ENCODE measurements at places on chromosomes 3 and 15.
A peak's percentile ranks its signal among the peaks of the same experiment; 100 is the strongest.

GRCh38 chr15:68635141-68635540, 56.3 kb downstream of the CORO2B start:
- no peak for DNase-seq

GRCh38 chr3:122984007-122984406, 43.6 kb downstream of the SEMA5B start:
- no peak for DNase-seq

GRCh38 chr3:12972043-12972442, 101.2 kb downstream of the IQSEC1 start:
- DNase-seq, result no peak

GRCh38 chr3:52087731-52088130, 31.4 kb upstream of the DUSP7 start:
- no peak for DNase-seq

GRCh38 chr3:193812791-193813500, 219.9 kb downstream of the OPA1 start:
- DNase-seq, result no peak

- no peak for DNase-seq
These were observed 18.0 kb downstream of the UBE2E2 start for GRCh38 chr3:23221136-23221535.

DNA sequence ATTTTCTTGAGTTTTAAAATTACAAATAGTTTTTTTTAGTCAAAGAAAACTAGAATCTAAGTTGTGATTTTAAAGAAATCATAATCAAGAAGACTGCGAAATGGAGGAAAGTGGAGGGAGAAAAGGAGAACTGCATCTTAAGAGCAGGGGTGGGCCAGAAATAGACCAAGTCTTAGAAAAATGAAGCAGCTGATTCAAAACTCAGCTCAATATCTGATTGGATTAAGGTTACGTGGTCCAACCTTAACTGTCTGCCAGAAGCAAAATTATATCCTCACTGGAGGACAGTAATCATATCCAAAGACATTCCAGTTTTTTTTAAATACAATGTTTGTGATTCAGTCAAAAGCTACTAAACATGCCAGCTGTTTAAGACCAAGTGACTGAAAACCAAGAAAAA, 41.4 kb downstream of the CHSY1 start:
- no peak for DNase-seq

DNA sequence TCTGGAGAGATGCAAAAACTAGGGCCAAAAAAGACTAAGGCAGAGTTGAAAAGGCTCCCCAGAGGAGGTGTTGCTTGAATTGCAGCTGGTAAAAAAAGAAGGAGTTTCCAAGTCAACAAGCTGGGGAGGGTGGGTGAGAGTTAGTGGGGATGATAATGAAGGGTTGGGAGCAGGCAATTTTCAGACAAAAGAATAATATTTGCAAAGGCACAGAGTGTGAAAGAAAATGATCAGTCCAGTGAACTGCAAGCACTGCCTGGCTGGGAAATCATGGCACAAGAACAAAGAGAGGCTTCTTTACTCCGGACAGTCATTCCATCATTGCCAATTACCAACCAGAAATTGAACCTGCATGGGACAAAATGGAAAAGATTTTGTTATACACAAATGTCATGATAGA, 42.2 kb downstream of the C3orf85 start:
- DNase-seq, result no peak

- no peak for DNase-seq
These were observed 15.3 kb downstream of the NR2F2 start for GRCh38 chr15:96345560-96346399.

DNA sequence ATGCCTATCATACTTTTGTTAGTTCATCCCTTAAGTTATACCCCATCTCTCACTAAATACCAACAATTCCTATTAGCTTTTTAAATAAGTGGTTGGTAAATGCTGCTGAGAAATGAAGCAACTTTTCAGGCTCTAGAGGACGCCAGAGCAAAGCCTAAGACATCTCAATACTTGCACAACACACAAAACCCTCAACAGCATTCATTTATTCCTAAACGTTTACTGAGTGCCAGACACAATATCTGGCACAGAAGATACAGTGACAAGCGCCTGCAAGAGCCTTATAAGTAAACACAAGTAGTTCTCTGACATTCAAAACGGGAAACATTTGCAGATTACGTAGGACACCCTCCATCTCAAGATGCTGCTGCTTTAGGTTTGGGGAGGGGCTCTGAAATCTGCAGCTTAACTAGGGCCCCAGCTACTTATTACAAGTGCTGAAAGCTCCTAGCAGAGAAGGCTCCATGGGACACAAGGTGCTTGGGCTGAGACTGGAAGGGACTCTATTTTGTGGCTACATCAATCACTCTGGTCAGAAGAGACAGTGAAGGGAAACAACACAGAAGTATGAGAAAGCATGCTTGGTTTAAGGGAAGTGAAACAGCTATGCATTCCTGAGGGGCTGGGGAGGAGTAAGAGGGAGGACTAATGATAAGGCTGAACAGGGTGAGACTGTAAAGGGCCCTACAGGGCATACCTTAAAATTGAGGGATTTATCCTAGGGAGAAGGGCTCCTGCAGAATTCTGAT, 311.3 kb downstream of the PLCL2 start:
- DNase-seq, result no peak

DNA sequence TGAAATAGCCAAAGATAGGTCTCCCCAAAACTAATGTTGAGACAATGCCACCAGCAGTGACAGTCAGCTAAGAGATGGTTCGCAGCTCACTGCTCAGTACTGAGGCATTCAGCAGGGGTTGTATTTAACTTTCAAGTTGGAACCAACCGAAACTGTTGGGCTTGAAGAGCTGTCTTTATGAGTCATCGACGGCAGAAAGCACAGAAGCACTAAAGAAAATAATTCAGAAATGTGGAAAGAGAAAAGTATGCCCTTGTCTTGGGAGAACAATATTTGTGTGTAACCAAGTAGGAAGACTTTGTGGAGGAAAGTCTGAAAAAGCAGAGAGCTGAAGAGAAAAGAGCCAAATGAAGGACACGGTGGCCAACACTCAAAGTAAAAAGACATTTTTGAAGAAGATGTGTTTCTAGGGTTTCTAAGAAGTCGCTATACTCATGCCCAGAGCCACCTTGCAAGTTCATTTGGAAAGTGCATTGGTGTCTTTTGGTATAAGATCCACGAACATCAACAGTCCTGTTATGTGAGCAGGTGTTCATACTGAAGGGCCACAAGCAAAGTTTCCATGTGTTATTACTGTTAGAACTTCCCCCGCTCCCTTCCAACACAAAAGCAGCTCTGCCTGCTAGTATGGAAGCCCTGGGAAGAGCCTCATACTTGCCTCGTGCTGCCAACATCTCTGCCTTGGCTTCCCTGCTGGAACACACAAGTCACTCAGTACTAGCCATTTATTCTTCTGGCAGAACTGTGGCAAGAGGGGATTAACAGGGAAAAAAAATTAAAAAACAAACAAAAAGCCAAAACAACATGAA, 4.1 kb upstream of the RARB start:
- DNase-seq, result peak; percentile 38

GRCh38 chr3:133573629-133574194, at the start of gene CDV3:
TSS of gene CDV3 (plus strand) at chr3:133573686. CDS start at chr3:133574045, 359 bp downstream.
- DNase-seq, result no peak

- DNase-seq, result peak; percentile 79
These were observed 615 bp downstream of the VPS18 start for GRCh38 chr15:40894681-40895448.

GRCh38 chr3:122466701-122467240, 48.0 kb downstream of the KPNA1 start:
- no peak for DNase-seq

GRCh38 chr15:70742928-70743327, 20.4 kb downstream of the UACA start:
- DNase-seq, result no peak

DNA sequence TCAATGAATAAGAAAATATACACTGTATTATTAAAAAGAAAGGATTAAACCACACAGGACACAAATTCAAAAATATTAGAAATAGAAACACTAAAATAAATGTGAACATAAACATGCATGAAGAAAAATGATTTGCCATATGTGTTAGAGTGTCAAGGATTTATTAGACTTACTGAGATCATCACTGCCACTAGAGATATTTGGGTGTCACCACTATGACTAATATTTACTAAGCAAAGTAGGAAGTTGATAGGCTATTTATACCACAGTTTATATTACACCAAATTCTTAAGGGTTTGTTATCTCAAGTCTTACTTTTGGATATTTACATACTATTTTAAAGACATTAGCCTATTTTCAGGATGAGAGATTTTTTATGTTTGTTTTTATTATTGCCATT, 575.0 kb upstream of the SGO1 start:
- DNase-seq, result no peak

GRCh38 chr15:80031841-80032240, 27.6 kb upstream of the ZFAND6 start:
- no peak for DNase-seq

GRCh38 chr3:152184971-152185686, 83.6 kb upstream of the MBNL1 start:
- no peak for DNase-seq

DNA sequence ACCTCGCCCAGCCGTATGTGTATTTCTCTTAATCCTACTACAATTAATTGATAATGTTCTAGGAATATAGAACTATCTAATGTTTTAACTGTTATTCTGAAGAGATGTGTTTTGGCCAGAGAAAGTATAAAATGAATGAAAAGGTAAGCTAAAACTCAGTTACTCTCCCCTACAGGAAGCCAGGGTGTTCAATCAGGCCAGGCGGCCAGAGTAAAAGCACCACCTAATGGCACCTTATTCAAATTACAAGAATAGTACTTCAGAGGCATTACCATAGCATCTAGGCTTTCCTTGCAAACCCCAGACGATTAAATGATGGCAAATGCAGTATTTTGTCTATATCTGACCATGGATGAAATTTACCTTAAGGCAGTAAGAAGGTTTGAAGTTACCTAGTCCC, 10.4 kb downstream of the SLC12A8 start:
- peak; percentile 49 for DNase-seq

DNA sequence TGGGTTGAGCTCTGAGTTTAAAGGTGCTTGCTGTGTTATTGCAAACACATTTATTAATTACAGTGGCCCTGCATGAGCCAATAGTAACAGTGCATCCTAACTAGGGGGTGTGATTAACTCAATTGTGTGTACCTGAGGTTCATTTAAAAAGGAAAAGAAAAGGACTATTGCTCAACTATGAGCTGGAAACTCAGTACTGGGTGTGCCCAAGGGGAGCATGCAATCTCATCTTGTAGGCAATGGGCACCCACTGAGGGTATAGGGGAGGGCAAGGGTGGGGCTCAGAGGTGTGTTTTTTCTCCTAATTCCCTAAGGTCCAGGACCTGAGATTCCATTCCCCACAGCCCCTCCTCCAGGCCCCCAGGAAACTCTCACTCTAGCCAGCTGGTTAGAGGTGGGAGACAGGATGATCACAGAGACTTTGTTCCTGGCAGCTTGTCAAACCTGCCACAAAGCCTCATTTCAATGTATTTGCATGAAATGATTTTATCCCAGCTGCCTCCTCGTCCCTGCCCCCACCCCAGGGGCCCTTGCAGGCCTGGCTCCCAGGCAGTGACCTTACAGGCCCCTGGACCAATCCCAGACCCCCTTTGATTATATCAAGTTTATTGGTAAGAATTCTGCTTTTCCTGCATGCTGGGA, 220.7 kb downstream of the TBC1D2B start:
- no peak for DNase-seq

- DNase-seq, result no peak
These were observed 2.7 kb downstream of the EOMES start for GRCh38 chr3:27719314-27720003.

- DNase-seq, result no peak
These were observed 585.6 kb upstream of the ZNF717 start for GRCh38 chr3:76370749-76371520.

GRCh38 chr3:127043731-127044510, 61.0 kb downstream of the PLXNA1 start:
- DNase-seq, result peak; percentile 37

GRCh38 chr15:98927996-98928395, 79.6 kb downstream of the PGPEP1L start:
- DNase-seq, result no peak

DNA sequence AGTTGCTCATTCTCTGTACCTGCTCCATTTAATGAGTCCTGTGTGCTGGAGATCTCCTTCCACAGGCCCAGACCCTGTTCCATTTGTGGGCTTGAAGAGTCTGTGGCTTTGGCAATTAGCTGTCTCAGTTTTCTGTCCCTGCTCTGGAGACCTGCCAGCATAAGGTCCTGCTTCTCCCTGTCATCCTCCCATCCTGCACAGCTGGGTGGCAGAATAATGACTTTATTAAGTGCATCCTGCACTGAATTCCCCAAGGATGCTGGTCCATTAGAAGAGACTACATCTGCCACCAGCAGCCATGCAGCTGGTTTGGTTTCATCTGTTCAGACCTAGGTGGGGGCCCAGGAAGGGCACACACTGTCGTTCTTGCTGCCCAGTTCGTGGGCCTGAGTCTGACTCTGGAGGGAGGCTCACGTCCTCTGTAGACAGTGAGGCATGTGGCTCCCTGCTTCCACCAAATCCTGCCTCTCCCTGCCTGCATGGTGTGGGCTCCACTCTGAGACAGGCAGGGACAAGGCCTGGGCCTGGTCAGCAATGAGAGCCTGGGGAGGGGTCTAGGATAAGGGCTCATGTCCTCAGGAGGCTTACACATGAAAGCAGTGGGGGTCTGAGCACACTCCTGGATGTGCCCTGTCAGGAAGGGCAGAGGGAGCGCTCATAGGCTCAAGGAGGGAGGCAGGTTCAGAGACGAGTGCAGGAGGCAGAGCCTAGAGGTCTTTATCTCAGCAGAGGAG, 78.4 kb upstream of the PRR23E start:
- no peak for DNase-seq

Data from urothelium cell line (cell line).